Putamen (tissue), 1 donor: ENCODE measurements at places on chromosomes 7 and 10.

DNA sequence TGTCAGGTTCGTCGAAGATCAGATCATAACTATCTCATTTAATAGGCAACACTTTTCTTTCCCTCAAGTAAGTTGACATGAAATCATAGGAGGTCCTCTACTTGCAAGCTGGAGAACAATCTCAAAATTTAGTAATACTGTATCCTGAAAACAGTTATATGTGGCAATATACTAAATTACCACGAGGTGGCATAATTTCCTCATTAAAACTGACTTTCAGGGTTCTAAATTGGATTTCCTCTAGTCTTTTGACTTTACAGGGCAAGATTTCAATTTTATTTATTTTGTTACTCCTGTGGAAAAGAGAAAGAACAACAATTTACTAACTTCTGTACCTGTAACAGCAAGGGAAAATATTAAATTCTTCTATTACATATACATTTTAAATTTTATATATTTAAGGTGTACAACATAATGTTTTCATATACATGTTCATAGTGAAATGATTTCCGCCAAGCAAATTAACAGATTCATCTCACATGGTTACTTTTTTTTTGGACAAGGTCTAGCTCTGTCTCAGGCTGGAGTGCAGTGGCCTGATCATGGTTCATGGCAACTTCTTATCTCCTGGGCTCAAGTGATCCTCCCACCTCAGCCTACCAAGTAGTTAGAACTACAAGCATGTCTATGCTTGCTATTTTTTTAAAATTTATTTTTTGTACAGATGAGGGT lies 53.4 kb upstream of the CYP2C18 start:
- DNase-seq = peak; percentile 10

- DNase-seq = peak; percentile 16
Observed at GRCh38 chr10:104406715-104407650, 53.4 kb downstream of the CFAP58 start.

- DNase-seq = no peak
Observed at GRCh38 chr10:131035779-131036178, 275.7 kb downstream of the TCERG1L start.

- no peak for DNase-seq
Observed at GRCh38 chr7:93228302-93228701, 2.0 kb upstream of the HEPACAM2 start.

GRCh38 chr10:124628676-124629021 lies 115.5 kb downstream of the FAM53B start:
- DNase-seq = no peak

GRCh38 chr7:106524690-106525059 lies 136.3 kb downstream of the CCDC71L start:
- DNase-seq = no peak

GRCh38 chr10:71850021-71850742 lies 869 bp downstream of the PSAP start:
- DNase-seq = no peak

GRCh38 chr7:78734626-78735025 lies 718.8 kb downstream of the MAGI2 start:
- DNase-seq = no peak

DNA sequence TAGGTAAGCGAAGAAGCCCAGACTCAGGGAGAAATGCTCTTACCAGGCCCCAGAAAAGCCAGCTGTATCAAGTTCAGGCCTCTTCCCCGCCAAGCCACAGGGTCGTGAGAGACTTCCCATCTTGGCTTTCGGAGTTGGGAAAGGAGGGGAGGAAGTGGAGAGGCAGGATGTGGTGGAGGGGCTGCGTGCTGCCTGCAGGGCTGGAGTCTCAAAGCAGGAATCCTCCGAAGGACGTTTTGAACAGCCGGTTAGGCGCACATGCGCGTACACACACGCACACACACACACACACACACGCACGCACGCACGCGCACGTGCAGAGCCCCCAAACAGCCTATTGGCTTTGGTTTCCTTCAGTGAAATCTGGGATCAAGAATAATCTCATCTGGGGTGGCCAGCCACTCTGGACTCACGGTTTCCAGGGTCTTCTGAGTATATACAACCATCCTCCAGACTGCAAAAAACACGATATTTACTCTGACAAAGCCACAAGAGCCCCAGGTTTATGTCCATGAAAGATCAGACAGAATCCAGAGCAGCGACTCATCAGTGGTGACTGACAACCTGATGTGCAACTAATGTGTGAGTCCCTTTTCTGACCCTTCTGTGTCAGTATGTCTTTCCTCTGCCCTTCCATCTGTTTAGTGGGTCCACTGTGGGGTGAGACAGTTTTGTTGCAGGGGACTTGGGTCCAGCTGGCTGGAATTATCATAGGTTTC lies 115.0 kb upstream of the ZNF438 start:
- DNase-seq = no peak

DNA sequence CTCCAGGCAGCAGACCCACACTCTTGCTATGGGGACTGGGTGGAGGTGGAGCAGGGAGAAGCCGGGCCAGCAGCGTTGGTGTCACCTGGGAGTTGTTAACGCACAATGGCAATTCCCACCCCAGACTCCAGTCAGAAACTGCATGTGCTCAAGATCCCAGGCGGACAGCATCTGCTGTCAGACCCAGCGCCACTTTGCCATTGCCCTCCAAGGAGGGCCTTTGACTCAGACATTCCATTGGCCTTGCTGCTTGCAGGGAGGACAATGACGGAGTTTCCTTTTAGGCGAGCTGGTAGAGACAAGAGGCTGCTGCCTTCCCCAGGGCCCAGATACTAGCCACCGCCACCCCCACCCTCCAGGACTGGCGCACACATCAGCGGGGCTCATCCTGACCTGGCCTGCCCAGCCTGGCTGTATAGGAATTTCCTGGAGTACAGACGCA lies 34.5 kb downstream of the ZNF775 start:
- no peak for DNase-seq

DNA sequence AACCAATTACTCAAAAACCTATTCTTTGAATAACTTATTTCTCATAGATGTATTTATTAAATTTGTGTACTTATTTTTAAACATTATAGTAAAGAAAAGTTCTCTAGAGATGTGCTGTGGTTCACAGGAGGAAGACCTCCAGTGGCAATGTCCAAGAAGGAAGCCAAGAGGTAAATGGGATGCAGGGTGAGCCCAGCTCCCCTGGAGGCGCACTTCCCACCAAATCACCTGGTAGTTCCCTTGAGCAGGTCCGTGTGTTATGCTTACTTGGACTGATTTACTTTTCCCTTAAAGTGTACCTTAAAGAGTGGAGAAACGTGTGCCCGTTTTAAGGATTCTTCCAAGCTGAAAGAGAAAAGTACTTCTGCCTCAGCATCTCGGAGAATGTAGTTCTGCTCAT lies 55.3 kb downstream of the PAXIP1 start:
- no peak for DNase-seq

DNA sequence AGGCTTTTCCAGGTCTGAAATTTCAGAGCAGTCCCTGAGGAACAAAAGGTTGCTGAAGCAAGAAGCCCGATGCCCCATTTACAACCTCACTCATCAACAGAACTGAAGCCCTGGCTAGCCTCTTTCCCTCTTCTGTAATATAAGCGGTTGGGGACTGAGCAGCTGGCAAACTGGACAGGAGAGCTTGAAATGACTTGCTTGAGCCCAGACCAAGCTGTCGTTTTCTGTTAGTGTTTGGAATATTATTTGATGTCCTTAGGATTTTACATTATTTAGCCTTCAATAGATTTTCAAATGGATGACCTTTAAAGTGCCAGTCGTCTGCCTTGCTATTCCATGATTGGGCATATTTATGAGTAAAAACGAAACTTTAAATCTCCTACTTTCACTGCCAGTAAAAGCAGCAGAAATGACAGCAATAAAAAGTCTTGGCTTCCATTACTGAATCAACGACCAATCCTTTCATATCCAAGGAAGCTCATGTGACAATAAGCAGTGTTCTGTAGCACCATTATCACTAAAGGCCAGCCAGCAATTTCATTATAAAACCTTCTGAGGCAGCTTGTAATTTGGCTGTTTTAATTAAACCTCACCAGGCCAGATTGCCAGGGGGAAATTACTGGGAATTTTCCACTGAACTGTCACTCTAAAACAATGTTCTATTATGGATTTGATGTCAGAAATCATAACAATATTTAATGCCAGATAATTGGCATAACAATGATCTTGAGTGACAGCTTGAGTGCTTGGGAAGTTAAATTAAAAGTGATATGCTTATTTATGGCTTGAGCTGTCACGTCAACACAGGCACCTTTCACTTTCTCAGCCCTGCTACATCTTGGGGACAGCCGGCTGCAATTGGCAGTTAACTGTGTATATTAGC lies 85.9 kb downstream of the LSMEM1 start:
- no peak for DNase-seq

DNA sequence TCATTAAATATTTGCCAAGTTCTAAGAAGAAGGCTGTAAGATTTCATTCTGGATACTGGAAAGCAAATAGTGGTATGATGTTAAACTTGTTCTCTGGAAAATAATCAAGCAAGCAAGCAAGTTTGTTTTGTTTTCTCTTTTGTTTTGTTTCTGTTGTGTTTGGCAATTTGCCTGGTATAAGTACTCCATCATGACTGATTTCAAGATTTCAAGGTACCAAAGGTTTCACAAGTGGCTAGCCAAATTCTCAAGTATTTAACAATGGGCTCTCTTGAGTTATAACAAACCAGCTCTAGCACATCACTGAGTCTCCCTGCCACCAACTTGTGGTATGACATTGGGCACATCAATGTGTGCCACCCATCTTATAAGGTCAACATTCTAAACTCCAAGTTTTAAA lies 151.7 kb upstream of the IGFBP3 start:
- DNase-seq = no peak

- no peak for DNase-seq
Observed at GRCh38 chr7:54992871-54993475, 25.8 kb upstream of the EGFR start.

DNA sequence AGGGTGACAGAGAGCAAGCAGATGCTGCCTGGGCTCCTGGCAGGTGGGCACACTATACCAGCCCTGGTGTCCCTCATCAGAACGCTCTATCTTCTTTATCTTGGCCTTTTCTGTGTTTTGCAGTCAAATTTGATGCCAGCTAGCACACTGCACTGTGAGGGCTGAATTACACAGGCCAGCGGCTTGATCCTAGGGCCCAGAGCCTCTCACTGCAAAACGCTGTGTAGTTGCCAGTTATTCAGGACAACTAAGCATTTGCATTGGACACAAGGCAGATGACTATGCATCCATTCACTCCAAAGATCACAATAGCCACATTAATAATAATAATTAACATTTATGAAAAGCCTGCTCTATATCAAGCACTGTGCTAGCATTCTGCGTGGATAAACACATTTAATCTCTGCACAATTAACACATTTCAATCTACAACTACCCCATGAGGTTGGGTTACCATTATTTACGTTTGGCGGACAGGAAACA lies 100.3 kb downstream of the PAXIP1 start:
- peak; percentile 69 for DNase-seq

GRCh38 chr7:28643584-28644340 lies 231.4 kb downstream of the CREB5 start:
- no peak for DNase-seq

DNA sequence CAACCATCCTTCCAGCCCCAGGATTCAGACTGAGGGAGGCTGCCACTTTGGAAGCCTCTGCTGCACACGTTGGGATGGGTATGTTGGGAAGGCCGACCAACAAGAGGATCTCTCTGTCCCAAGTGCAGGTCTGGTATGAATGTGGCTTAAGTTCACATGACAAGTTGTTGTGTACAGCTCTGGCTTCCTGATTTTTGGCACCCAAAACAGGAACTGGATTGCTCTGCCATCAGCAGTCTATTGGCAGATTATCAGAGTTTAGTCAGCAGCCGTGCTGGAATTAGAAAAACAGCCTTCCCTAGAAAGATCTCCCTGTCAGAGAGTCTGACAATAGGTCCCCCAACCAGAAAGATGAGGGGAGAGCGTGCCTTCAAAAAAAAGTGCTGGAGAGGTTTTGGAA lies 66.9 kb downstream of the GOLGA7B start:
- DNase-seq = peak; percentile 77

GRCh38 chr7:92735707-92736106 lies 100.7 kb downstream of the CDK6 start:
- DNase-seq = no peak

DNA sequence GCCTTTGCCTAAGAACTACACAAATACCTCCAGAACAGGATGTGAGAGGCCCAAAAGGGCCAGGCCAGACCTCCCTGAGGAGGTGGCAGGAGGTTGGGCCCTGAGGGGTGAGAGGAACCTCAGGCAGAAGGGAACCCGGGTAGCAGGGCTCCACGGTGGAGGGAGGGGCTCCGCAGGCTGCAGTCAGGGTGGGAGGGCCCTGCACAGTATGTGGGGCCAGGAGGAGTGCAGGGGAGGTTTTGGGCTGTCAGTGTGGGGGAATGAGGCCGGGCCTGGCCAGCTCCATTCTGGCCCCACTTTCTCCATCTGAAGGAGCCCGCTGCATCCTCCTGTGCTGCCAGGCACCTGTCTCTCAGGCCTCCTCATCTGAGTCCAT lies 25.9 kb downstream of the DNAJB12 start:
- DNase-seq = no peak

DNA sequence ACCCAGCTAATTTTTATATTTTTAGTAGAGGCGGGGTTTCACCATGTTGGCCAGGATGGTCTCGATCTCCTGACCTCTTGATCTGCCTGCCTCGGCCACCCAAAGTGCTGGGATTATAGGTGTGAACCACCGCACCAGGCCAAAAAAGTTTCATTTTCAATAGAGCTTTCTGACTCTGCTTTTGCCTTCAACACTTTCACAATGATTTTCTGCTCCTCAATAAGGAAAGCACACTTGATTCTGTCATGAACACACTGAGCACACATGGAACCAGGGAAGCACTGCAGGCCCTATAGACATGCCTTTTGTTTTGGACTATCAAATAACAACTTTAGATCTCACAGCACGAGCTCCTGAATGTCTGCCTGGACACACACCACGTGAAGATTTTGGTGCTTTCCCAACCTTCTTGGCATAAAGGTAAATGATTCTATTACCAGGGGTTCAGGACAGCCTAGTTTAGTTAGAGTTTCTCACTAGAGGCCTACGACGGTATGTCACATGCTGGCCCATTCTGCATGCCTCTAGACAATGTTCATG lies 8.0 kb downstream of the RRP12 start:
- DNase-seq = no peak

- DNase-seq = no peak
Observed at GRCh38 chr10:33709008-33709753, 374.7 kb upstream of the NRP1 start.

GRCh38 chr7:79653136-79653631 lies 199.7 kb upstream of the MAGI2 start:
- no peak for DNase-seq

GRCh38 chr7:101233907-101234547 lies 3.6 kb downstream of the CLDN15 start:
- no peak for DNase-seq

DNA sequence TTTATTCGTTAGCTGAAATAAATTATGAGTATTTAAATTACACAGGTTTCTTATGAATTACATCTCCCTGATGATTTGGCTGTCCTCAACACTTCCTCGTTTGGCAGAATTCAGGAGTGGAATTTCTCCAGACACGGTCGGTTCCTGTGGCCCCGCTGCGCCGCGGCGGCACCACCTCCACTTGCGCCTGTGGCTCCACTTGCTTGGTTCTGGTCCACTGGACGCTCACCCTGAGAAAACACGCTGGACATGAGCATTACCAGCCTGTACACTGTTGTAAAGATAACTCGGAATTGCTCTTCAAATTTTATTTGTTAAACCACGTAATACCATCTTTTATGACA lies 85.3 kb downstream of the ZNF33B start:
- DNase-seq = no peak

GRCh38 chr7:5248201-5248885 lies 34.4 kb upstream of the SLC29A4 start:
- DNase-seq = no peak
